Naive thymus-derived CD4-positive, alpha-beta T cell (primary cell): ENCODE measurements at places on chromosomes 13 and 19. TPM values are rescaled to one million over a fixed set of nuclear protein-coding genes. Genes with fewer than 3 reads are reported as not detected.

Gene ZNF493
- 77.5 TPM for total RNA-seq

Gene GET3
- 32.0 TPM for total RNA-seq

Gene TSKS
- 1.5 TPM for total RNA-seq

Gene ICAM3
- total RNA-seq, result 202 TPM

Gene COX6B2
- total RNA-seq, result 0.43 TPM in 1 of 2 replicates, not detected in the other

Gene ZNF429
- 30.7 TPM for total RNA-seq

Gene ELOF1
- total RNA-seq, result 34.0 TPM

Gene MLLT1
- 39.0 TPM for total RNA-seq

Gene ZNF573
- 14.5 TPM for total RNA-seq

Gene COX6B1
- 237 TPM for total RNA-seq

Gene ZNF100
- 18.3 and 20.3 TPM in 2 replicates for total RNA-seq

Gene HRC
- total RNA-seq, result not detected

Gene FFAR2
- not detected for total RNA-seq

Gene ZNF613
- 4.6 and 5.2 TPM in 2 replicates for total RNA-seq

Gene JAK3
- total RNA-seq, result 202 TPM

Gene KLK2
- total RNA-seq, result not detected

Gene SHISA2
- total RNA-seq, result 1.4 TPM

Gene LILRB3
- 1.9 TPM for total RNA-seq

Gene CFD
- total RNA-seq, result 11.4 TPM

Gene FAAP24
- total RNA-seq, result 2.5 TPM

Gene ZNF430
- total RNA-seq, result 42.2 TPM

Gene GSX1
- total RNA-seq, result not detected

Gene HOOK2
- total RNA-seq, result 20.1 TPM

Gene NDFIP2
- 2.6 TPM for total RNA-seq

Gene SULT2A1
- not detected for total RNA-seq

Gene PTGER1
- not detected for total RNA-seq

Gene PIAS4
- 23.9 TPM for total RNA-seq

Gene NLRP9
- not detected in 2 replicates for total RNA-seq

Gene MBOAT7
- total RNA-seq, result 69.8 and 72.6 TPM in 2 replicates

Gene GPATCH1
- 11.2 TPM for total RNA-seq

Gene ADAMTSL5
- total RNA-seq, result 8.3 TPM

Gene CERS1
- not detected in 2 replicates for total RNA-seq

Gene CFAP97D2
- total RNA-seq, result not detected

Gene LRRC63
- 0.19 TPM for total RNA-seq

Gene TEX26
- not detected for total RNA-seq

Gene SERTAD1
- total RNA-seq, result 13.5 and 13.6 TPM in 2 replicates

Gene PALM3
- not detected for total RNA-seq

Gene RGS9BP
- 0.24 TPM for total RNA-seq

Gene ZNF536
- total RNA-seq, result not detected in 2 replicates

Gene NCCRP1
- total RNA-seq, result not detected in 2 replicates

Gene SLC44A2
- 241 TPM for total RNA-seq

Gene MEIS3
- not detected for total RNA-seq
